ENCODE measurements at places on chromosomes 4 and X. TPM values are rescaled to one million over a fixed set of nuclear protein-coding genes. Genes with fewer than 3 reads are reported as not detected.

The CPE gene
- 0.10 TPM for total RNA-seq

The ATP1B4 gene
- total RNA-seq = not detected

The ETDC gene
- not detected for total RNA-seq

The SOX3 gene
- total RNA-seq = not detected

The CDS1 gene
- total RNA-seq = 0.42 TPM

The GPR143 gene
- total RNA-seq = not detected

The SPOCK3 gene
- 0.10 TPM for total RNA-seq

The CXCL10 gene
- 0.42 TPM for total RNA-seq

The CT45A5 gene
- total RNA-seq = not detected

The ETDB gene
- total RNA-seq = not detected

The DDX60 gene
- 15.4 TPM for total RNA-seq

The MSL3 gene
- 83.0 TPM for total RNA-seq

The FAM9B gene
- 0.10 TPM for total RNA-seq

The MSX1 gene
- total RNA-seq = not detected

The CFI gene
- total RNA-seq = under 0.01 TPM

The DAPP1 gene
- total RNA-seq = 54.3 TPM

The TBC1D8B gene
- total RNA-seq = 0.73 TPM

The NMU gene
- total RNA-seq = not detected

The FAT1 gene
- 0.10 TPM for total RNA-seq

The ELF4 gene
- total RNA-seq = 52.1 TPM

The WAS gene
- 64.3 TPM for total RNA-seq

The SYN1 gene
- 0.21 TPM for total RNA-seq

The DMD gene
- 2.4 TPM for total RNA-seq

The ITM2A gene
- total RNA-seq = 72.8 TPM

The GAGE12H gene
- total RNA-seq = not detected

The CYP4V2 gene
- 17.2 TPM for total RNA-seq

The NSG1 gene
- total RNA-seq = 3.7 TPM

The SLC9B1 gene
- total RNA-seq = 3.4 TPM

The HAND2 gene
- total RNA-seq = not detected

The HGFAC gene
- total RNA-seq = not detected

The PNMA6F gene
- not detected for total RNA-seq

The MAGEA3 gene
- not detected for total RNA-seq

The ARHGAP36 gene
- not detected for total RNA-seq

The GCNA gene
- total RNA-seq = 1.5 TPM

The CA5B gene
- total RNA-seq = 62.2 TPM

The CT45A10 gene
- total RNA-seq = not detected

The TCP11X2 gene
- not detected for total RNA-seq

The XPNPEP2 gene
- 0.31 TPM for total RNA-seq

Data from mononuclear cell (primary cell).